ENCODE measurements at places on chromosomes 5 and 9.

- DNase-seq, result peak; percentile 95
Observed at GRCh38 chr5:125484742-125485641, 738.6 kb upstream of the ZNF608 start.

GRCh38 chr9:34592895-34593601 is 3.5 kb upstream of the CNTFR start:
- no peak for DNase-seq

- DNase-seq, result no peak
Observed at GRCh38 chr5:179295778-179296149, 49.5 kb downstream of the ADAMTS2 start.

DNA sequence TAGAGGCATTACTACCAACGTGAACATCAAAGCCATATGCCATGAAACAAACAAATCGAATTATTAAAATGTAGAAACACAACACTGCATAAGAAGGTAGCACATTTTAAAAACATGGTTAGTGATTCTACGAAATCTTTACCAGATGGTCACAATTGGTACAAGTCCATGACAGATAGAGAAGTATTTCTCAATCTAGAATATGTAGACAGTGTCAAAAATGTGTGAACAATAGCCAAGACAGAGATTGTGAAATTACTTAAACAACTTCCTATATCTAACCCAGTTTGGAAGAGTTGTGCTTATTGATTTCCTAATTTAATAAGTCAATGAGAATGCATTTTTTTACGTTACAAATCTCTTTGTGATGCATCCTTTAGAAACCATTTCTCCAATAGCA is 1121.6 kb downstream of the MAT2B start:
- no peak for DNase-seq

DNA sequence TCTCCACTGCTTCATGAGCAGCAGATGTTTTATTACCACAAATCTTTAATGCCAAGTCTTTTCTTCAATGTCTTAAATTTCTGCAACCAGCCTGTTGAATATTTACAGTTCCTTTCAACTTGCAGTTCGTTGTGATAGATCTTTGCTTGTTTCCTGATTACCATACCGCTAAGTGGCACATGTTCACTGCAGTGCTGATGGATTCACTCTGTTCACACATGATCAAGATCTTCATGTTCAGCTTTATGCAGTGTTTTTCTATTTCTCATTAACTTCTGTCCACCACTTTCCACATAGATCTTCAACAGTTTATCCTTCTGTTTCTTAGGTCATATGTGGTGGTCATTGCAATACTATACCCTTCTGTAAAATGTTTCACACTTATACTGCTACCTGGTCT is 280.6 kb downstream of the EPB41L4A start:
- no peak for DNase-seq

GRCh38 chr5:174309131-174309795 is 263.8 kb downstream of the NSG2 start:
- no peak for DNase-seq

GRCh38 chr5:82794876-82795275 is 282.3 kb downstream of the TMEM167A start:
- DNase-seq, result no peak

DNA sequence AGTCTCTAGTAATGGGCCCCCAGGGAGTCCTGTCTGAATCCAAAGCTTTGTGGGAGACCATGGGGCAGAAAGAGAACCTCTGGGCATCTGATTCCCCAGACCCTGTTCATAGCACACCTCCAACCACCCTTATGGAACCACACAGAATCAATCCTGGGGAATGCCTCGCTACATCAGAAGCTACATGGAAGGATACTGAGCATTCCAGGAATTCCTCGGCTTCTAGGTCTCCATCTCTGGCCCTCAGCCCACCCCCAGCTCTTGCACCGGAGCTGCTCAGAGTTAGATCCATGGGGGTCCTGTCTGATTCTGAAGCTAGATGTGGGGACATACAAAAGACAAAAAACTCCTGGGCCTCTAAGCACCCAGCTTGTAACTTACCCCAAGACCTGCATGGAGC is 28.4 kb downstream of the VCP start:
- no peak for DNase-seq

DNA sequence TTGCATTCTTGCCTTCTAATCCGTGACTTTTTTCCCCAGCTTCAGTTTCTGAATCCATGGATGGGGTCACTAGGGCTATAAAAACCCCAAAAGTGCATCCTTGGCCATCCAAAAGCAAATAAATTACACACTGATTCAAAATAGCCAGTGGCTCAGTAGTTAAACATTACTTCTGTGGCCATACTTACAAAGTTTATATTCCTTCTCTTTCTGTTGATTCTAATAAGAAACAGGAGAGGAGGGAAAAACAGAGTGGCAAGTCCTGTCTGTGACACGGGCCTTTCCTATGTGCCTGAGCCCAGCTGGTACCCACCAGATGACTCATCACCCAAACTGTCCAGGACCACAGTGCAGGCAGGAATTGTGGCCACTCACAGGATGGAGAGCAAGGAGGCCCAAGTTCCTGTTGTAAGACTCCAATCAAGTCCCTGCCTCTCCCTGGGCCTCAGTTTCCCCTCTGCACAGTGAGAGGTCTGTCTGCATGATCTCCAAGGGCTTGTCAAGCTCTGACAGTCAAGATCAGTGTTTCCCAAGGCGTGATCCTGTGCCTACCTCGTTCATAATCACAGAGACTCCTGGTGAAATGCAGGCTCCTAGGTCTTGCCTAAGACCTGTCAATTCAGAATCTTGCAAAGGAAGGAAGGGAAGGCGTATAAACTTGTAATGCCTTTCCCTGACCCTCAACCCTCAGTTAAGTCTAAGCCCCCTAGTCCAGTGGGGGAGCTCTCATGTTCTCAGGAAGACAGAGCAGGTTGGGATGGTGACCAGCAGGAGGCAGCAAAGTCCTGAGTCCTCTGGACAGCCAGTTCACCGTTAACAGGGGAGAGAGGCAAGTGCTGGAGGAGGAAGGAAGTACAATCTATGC is 29.5 kb downstream of the TNIP1 start:
- DNase-seq, result peak; percentile 90

DNA sequence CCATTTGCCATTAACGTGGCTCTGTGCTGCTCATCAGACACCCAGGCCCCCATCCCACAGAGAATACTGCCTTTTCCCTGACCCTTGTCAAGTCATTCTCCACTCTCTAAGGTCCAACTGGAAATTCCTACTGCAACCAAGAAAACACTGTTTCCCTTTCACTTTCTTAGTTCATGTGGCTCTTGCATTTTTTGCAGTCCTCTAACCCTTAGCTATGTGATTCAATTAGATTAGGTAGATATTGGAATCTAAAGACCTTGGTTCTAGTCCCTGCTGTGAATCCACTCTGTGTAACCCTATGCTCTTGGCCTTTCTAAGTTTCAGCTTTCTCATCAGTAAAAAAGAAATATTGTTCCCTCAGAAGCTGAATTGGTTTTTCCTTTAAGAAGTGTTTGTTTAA is 649.4 kb downstream of the CCDC171 start:
- peak; percentile 59 for DNase-seq

DNA sequence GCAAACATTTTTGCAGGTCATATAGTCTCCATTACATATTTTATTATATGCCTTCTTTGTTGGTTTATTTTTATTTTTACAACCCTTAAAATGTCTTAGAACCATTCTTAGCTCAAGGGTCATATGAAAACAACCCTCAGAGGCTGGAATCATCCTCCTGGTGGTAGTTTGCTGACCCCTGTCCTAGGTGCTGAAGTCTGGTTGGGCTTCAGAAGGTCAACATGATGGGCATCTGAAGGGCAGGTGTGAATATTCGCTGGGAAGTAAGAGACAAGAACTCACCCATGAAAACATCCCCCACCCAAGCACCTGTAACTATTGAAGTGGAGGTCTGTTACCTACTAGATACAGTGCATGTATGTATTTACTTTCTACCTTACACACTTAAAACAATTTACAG is 75.4 kb downstream of the OSMR start:
- peak; percentile 20 for DNase-seq

GRCh38 chr9:21415493-21416267 is 6.8 kb downstream of the IFNA8 start:
- DNase-seq, result no peak

DNA sequence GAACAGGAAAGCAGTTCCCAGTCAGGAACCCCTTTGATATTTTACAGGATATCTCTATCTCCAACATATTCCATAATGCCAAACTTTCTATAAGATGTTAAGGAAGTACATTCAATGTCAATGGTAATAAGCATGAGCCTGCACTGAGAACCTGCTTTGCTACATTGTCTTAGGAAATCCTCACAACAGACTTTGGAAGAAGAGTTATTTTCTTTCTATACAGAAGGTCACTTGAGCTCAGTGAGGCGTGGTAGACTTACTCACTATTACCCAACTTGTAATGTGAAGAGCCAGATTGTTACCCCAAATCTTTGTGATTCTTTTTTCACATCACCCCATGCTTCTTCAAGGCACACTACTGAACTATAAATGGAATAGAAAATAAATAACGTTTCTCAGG is 435.9 kb downstream of the DNAH5 start:
- no peak for DNase-seq

GRCh38 chr9:122857815-122858214 is 29.4 kb upstream of the PDCL start:
- DNase-seq, result no peak

DNA sequence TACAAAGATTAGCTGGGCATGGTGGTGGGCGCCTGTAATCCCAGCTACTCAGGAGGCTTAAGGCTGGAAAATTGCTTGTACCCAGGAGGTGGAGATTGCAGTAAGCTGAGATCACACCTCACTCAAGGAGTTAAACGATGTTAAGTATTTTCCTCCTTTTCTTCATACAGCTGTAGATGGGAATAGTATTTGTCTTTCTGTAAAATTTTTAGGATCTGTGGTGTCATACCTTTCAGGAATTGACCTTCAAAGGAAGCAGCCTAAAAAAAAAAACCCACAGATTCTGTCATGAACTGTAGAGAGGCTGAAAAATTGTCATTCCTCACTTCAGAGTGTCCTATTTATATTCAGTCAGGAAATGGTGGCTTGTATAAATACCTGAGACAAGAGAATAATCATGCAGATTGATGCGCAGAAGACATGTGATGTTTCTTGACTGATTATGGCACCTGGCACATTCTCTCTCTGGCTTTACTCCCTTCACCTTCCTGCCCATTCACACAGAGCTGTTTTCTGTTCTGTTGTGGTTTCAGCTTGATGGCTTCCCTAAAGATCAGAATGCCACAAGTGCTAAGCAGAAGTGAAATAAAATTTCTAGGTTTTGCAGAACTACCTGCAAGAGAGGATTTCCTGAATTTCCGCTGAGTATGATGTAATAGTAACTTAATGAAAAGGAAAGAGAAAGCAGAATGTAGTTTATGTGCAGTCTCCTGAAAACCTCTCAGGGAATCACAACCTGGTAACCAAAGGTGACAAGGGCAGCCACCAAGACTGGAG is 3.8 kb downstream of the IFNA1 start:
- no peak for DNase-seq

GRCh38 chr5:40150896-40151295 is 528.8 kb upstream of the PTGER4 start:
- peak; percentile 17 for DNase-seq

- DNase-seq, result no peak
Observed at GRCh38 chr5:28066856-28067255, 1028.5 kb upstream of the CDH9 start.

DNA sequence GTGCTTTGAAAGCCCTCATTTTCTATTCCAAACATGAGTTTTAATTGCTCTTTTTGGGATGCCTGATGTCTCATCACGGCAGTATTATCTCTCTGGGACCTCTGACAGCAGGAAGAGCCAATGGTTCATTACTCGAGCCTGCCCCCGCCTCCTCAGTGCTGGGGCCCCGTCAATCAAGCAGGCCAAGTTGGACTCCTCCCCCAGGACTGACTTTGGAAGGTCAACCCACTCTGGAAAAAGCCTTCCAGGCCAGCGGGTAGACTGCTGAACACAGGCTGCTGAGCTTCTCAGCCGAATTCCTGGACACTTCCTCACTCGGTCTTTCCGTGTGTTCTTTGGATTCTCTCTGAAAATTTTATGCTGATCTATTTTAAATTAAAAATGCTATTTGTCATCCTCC is 9.5 kb upstream of the BARHL1 start:
- DNase-seq, result no peak

DNA sequence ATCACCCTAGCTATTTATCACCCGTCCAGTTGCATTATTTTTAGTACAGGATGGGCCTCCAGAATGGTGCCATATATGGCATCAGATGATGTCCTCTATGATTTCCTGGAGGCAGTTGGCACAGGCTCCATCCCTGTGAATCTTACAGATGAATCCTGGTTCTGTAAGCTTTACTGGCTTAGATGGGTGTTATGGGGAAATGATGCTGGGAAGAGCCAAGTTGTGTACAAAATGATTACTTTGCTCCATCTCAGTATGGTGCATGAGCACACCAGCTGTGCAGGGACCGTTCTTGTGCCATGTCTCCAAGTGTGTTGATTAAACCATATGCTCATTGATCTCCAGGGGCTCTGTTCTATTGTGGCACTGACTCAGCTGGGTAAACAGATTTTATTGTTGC is 755.7 kb downstream of the TLR4 start:
- DNase-seq, result no peak

DNA sequence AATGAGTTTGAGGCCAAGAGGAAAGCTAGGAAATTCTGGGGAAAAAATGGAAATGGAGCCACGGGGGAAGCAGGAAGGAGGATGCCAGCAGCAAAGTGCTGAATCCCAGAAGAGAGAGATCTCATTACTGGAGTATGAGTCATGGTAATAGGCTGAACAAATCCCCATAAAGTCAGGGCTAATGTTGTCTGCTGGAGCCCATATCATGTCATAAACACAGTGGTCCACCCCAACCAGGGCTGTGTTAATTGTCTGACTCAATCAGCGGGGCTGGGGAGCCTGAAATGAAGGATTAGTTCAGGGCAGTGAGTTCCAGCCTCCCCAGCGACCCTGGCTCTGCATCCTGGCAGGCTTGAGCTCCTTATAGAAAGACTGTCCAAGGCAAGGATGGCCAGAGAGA is 68.8 kb downstream of the TLR4 start:
- DNase-seq, result peak; percentile 73

DNA sequence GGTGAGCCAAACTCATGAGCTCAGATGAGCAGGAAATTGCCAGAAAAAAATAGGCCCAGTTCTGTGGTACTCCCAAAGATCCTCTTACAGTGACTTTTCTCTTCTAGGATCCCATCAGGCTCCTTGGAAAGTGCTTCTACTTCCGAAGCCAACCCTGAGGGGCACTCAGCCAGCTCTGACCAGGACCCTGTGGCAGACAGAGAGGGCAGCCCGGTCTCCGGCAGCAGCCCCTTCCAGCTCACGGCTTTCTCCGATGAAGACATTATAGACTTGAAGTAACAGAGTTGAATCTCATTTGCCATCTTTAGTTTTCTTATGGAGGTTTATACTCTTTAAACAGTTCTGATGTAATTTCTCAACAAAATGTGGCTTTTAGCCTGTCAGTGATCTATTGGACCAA is 4.0 kb upstream of the SLC2A8 start:
- no peak for DNase-seq

- no peak for DNase-seq
Observed at GRCh38 chr5:3011764-3012017, 260.2 kb upstream of the IRX2 start.

DNA sequence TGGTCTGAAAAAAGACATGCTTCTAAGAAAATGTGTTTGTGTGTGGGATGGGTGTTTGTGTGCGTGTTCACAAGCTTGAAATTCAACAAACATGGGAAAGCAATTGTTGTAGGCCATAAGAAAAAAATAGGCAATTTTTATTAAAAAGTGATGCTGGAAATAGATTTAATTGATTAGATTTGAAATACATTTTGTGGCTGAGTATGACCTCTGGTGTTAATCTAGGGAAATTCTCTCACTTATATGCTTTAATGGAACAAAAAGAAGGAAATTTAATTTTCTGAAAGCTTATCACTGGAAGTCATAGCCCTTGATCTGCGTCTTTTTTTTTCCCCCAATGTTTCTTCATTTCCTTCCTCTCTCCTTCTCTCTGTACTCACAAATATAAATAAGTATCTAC is 3.5 kb upstream of the KCNN2 start:
- DNase-seq, result no peak
